ENCODE measurements at places on chromosomes 3 and 15. TPM values are rescaled to one million over a fixed set of nuclear protein-coding genes. Genes with fewer than 3 reads are reported as not detected.

DNA sequence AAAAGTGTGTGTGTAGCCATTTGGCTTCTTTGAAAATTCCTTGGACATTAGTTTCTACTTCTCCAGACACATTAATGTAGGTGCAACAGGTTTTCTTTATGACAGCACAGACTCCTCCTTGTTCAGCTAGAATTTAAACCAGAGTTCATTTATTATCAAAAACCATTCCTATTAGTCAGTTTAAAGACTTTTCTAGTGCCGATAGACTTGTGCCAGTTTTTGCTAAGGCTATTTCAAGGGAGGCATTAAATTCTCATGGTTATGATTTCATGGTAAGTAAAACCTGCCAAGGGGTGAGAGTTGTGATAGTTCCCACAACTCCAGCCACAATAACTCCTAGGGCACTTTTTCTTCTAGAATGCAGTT lies 20.6 kb upstream of the SENP7 start:
- no peak overlapping the region for H3K4me3 ChIP-seq
- no peak for DNase-seq
- no peaks in the 10 kb centered on the region for H3K27me3 ChIP-seq
- H3K27ac ChIP-seq: no peak overlapping the region

GRCh38 chr3:131402391-131403039 lies 20.9 kb downstream of the NUDT16 start:
- DNase-seq: no peak
- no peak overlapping the region for H3K27ac ChIP-seq
- no peak overlapping the region for H3K4me3 ChIP-seq
- no peaks in the 10 kb centered on the region for H3K27me3 ChIP-seq
- no peaks in the 10 kb centered on the region for H3K4me1 ChIP-seq

DNA sequence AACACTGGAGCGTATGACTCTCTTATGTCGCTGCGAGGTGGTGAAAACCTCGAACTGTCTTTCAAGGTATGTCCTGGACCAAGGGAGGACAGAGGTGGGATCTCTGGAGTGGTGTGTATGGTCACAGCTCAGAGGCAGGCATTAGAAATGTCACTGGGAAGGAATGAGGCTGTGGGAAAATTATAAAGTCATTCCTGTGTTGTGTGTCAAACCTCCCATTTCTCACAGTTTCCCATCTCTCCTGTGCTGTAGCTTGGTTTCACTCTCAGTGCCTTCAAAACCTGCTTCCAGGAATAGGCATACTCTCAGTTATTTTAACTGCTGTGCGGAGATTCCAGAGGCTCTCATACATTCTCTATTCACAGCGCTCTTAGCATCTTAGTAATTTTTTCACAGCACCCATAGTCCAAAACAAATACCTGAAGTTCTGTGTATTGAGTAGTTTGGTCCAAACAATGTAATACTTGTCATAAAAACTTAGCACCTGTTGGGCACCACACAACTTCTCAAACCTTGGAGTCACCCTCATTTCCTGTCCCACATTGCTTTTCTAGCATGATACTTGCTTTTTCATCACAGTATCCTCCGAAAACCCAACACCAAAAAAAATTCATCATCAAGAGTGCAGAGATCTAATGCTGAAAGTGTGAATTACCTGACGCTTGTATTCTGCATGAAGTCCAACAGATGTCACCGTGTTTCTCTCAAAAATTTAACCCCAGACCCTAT lies 36.9 kb downstream of the GALNT15 start:
- no peaks in the 10 kb centered on the region for H3K36me3 ChIP-seq
- H3K27me3 ChIP-seq: no peaks in the 10 kb centered on the region
- DNase-seq: no peak
- no peak overlapping the region for H3K27ac ChIP-seq

DNA sequence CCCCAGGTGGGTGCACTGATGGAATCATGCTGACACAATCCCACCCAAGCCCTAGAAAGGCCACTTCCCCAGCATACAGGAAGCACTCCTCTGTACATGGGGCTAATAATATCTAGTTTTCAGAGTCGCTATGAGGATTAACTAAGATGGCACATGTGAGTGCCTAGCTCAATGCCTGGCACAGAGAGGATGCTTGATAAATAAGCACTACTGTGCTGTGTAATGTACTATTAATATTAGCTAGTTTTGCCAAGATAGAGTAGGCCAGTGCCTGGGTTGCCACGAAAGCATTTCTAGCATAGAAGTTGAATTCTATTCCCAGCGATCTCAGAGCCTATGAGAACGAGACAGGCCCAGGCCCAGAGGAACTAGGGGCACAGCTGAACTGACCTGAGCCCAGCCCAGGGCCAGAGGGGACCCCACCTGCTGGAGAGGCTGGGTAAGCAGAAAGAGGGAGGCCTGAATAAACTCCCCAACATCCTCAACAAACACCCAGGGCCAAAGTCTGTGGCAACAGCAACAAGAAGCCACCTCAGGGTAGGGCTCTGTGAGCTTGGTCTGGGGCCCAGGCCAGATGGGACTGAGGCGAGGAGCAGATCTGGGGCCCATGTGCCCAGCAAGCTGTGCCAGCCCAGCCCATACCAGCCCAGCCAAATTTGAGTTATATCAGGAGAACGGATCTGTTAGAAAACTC lies 7.6 kb upstream of the SEMA7A start:
- peaks cover 6% of the 10 kb centered on the region for H3K4me1 ChIP-seq
- no peak for DNase-seq
- no peaks in the 10 kb centered on the region for H3K36me3 ChIP-seq

DNA sequence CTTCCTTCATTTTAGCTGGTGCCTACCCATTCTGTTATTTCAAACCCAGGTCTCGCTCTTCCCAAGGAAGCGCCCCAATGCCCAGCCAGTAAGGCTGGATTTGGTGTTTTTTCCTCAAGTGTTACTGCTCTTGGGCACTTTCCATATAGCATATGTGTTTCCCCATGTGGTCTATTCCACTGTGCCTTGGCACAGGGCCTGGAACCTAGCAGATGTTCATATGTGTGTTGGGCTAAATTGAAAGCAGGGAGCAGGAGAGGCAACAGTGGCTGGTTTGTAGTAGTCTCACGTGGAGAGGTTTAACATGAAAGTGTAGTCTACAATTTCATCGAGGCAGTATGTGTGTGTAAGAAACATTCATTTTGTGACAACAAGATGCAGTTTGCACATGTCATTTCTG lies 48.2 kb upstream of the TEX264 start:
- no peak for DNase-seq
- no peaks in the 10 kb centered on the region for H3K36me3 ChIP-seq
- no peaks in the 10 kb centered on the region for H3K27me3 ChIP-seq
- no peak overlapping the region for H3K4me3 ChIP-seq
- no peaks in the 10 kb centered on the region for H3K4me1 ChIP-seq

The GDPGP1 gene
- 0.67 TPM for total RNA-seq

DNA sequence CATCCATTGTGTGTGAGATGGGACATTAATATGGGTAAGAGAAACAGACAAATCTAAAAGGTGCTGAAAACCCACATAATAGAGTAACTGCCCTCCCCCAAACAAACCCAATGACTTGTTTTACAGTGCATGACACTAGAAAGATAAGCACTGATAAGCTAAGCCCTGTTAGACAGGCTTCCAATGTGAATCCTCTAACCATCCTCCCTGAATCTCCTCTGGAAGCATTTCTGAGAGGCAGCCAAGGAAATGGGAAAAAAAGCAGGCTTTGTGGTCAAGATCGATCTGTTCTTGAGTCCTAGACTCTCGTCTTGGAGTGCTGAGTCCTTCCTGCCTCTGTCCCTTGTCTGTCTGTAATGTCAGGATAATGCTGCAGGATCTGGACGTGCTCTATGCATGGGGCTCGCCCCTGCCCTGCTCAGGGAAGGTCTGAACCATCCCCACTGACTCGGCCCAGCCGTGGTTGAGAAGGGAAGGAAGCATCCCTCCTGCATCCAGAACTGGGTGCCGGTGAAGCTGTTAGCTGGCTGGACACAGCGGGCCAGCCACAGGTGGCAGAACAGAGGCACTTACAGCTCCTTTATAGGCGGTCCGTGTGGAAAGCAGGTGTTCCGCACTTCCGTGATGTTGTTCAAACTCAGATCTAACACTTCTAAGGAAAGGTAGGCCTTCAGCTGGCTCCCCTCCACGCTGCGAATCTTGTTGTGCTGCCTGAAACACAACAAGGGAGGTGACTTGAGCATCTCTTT lies 84.1 kb downstream of the LRIG1 start:
- DNase-seq: no peak
- H3K36me3 ChIP-seq: peaks cover 21% of the 10 kb centered on the region
- H3K27ac ChIP-seq: peak overlapping the region; percentile 49
- H3K27me3 ChIP-seq: no peaks in the 10 kb centered on the region

The SUSD5 gene
- 3.1 TPM for total RNA-seq

The C2CD4A gene
- total RNA-seq: not detected

Data from neural progenitor cell (in vitro differentiated cells).